SK-N-DZ (cell line): ENCODE measurements at places on chromosomes 2 and 18.

DNA sequence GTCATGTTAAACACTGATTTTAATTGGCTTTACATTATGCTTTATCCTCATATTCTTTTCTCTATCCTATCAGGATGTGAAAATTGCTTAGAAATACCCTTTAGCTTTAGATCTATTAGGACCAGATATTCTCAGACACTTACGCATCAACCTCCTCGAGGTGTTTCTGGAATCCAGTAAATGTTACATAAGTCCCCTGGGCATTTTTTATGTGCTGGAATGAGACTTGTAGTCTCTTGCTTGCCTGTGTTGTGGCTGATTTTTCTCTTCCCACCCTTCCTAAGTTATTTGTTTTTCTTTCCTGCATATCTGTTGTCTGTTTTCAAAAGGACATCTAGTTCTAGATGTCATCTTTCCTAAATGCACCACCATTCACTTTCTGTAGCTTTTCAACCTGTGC lies 197.1 kb downstream of the CCDC85A start:
- DNase-seq: no peak

GRCh38 chr18:22848615-22849014 lies 84.5 kb upstream of the RBBP8 start:
- no peak for DNase-seq

GRCh38 chr18:75141166-75141565 lies 67.8 kb downstream of the PTGR3 start:
- DNase-seq: no peak

DNA sequence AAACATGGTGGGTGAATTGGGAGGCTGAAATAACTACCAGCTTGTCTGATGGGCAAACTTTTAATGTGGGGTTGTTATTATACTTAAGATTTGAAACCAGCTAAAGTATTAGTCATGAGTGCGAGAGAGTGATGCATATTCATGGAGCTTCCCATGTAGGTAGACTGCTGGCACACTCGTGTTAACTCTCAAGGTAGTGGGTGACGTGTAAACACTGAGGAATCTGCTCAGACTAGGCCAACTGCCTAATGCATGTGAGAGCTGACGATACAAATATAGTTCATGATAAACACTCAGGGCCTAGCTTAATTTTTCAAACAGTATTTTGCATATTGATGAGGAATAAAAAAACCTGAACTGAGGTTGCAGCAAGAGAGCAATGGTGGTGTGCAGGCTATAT lies 1165.7 kb upstream of the PIK3C3 start:
- no peak for DNase-seq

- no peak for DNase-seq
Measured at GRCh38 chr18:22678486-22678885, 254.6 kb upstream of the RBBP8 start.
